ENCODE measurements at places on chromosomes 12 and 14.

- no peak for DNase-seq
Observed at GRCh38 chr14:43207189-43207588, 1299.9 kb downstream of the FSCB start.

DNA sequence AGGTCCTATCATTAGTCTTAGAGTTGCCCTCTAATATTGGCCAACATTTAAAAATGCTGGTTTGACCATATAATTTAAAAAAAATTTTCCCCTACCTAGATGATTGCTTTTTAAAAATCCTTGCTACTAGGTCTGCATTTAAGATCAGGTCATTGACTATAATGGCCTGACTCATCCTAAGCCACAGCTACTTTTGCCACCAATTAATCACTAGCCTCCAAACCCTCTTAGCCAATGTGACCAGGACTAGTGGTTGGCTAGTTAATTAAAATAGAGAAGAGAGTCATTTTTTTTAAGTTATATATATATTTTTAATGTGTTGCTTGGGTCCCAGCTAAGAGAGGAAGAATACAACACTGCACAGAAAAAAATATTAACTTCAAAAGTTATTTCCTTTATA lies 57.5 kb downstream of the SOS2 start:
- no peak for DNase-seq

DNA sequence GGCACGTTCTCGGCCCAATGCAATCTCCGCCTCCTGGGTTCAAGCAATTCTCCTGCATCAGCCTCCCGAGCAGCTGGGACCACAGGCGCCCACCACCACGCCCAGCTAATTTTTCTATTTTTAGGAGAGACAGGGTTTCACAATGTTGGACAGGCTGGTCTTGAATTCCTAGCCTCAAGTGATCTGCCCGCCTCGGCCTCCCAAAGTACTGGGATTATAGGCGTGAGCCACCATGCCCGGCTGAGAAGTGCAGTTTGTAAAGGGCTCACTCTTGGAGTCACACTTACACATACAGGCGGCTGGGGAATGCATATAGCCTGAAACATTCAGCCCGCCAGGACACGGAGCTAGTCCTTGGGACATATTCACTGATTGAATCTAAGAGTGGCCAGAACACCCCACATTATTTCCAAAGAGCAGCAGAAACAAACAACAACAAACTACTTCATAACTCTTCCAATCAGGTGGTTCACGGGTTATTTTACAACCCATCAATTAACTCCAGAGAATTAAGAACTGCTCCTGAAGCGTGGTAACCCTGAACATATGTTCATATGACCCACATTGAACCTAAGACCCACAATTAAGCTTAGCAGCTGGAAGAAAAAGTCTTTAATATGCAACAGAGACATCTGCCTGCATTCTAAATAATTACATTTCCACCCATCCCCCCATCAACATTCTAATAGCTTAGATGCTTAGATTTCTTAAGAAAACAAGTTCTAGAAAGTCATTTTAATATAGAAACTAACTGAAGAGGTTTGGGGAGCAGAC lies 49.2 kb downstream of the SSH1 start:
- DNase-seq: no peak

GRCh38 chr14:83120187-83120586 lies 1586.5 kb upstream of the SEL1L start:
- DNase-seq: no peak

Data from stimulated activated CD8-positive, alpha-beta memory T cell treated with anti-CD3 and anti-CD28 coated beads, Interleukin-4, amount 100 ng/mL, for 1 hour (primary cell).